T follicular helper cell (primary cell): ENCODE measurements at places on chromosomes 4 and X.

GRCh38 chr4:163548481-163549243, 54.2 kb downstream of the TMA16 start:
- no peak for DNase-seq

- DNase-seq = no peak
Measured at GRCh38 chrX:150761176-150761818, 68.1 kb downstream of the MTMR1 start.

- DNase-seq = no peak
Measured at GRCh38 chrX:147848543-147849443, 62.9 kb upstream of the FMR1 start.

GRCh38 chr4:173365359-173365996, 5.3 kb upstream of the SAP30 start:
- DNase-seq = no peak

GRCh38 chr4:128159967-128160366, 98.9 kb downstream of the LARP1B start:
- no peak for DNase-seq

- no peak for DNase-seq
Measured at GRCh38 chr4:14465507-14465906, 536.8 kb upstream of the CPEB2 start.

GRCh38 chrX:39639871-39640270, 457.9 kb downstream of the BCOR start:
- no peak for DNase-seq

GRCh38 chr4:184383497-184384055, 90.8 kb downstream of the IRF2 start:
- DNase-seq = no peak

- no peak for DNase-seq
Measured at GRCh38 chrX:75156531-75156945, 455 bp upstream of the ABCB7 start.

GRCh38 chrX:65667503-65668376, at the start of gene MSN:
Gene MSN (plus strand): TSS chrX:65667654. CDS start chrX:65667842, 188 bp downstream.
- DNase-seq = peak; percentile 51

DNA sequence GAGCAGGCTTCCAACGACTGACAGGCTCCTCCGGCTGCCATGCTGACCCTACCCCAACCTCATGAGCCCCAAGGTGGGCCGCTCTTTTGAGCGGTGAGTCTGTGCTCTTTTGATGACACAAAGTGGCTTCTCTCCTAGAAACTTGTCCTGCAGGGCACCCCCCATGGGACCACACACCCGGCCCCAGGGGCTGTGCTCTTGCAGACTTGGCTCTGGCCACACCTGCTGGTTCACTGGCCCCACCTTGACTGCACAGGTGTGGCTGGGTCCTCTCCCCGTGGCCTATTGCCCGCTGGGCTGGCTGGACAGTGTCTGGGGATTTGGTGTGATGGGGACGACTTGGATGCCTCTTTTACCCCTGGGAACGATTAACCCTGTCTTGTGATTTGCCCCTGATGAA, 1.5 kb upstream of the CPZ start:
- no peak for DNase-seq

DNA sequence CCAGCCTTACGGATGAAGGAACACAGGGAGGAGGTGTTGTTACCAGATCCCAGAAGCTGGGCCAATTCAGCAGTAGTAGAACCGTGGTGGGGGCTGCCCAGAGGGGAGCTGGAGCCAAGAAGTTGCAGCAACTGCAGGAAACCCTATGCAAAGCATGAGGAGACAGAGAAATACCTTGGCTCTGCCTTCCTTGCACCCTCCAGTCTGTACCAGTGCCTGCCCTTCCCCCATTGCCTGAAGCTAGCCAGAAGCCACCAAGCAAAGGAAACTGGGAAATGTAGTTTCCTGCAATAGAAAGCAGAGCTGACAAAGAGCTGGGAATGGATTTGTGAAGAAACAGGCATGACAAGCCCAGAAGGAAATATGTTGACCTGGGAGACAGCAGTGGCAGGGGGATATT, 108.7 kb upstream of the FUNDC1 start:
- DNase-seq = no peak

GRCh38 chr4:155906554-155907247, 3.2 kb downstream of the TDO2 start:
- no peak for DNase-seq

DNA sequence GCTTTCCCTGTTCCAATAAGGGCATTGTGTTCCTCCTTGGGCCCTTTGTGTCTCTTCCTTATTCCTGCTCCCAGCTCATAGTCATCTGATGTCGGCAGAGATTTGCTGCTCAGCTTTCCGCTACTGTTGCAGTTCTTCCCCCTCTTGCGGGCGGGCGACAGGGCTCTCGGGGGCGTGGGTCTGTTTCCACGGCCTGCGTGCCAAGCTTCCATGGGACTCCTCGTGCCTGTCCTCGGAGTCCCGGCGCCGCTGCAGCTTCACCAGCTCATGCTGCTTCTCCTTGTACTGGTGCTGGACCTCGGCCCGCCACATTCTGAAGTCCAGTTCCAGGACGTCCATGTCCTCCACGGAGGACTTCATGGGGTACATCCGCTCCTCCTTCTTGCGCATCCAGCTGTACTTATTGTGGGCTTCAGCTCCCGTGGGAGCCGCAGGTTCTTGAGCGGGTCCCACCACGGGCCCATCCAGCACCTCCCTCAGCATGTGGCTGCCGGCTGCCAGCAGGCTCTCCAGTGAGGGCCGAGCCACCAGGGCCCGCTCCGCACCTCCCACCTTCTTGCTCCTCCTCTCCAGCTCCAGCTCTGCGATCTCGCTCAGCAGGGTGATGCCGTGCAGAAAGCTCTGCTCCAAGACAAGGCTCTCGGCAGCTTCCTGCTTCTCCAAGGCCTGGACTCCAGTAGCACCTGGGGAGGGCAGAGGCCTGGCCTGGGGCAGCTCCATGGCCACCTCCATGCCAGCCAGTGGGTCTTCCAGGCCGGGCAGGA, 74.1 kb upstream of the UCP1 start:
- DNase-seq = no peak

DNA sequence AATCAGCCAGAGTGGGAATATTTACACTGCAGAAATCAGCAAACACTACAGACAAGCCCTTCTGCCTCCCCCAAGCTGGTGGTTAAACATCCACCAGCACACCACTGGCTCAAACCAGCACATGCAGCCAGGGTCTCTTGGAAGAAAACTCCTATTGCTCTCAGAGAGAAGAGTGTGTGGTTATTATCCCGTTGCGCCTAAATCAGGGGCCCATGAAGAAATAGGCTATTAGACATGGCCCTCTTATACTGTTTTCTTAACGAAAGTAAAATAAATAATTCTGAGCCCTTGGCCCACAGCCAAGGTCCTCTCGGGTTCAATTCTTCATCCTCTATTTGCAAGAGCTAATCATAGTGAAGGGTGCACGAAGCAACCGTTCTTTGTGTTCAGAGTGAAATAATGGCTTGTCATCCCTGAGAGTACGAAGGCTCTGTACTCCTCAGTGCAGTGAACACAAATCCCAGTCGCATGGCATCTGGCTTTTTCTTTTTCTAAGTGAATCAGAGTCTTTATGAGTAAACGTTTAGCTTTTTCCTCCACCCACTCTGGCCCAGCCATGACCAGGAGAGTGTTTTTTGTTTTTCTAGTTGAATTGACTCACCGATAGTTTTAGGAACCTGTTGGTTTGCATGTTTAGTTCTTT, 33.4 kb upstream of the RBM47 start:
- DNase-seq = no peak

DNA sequence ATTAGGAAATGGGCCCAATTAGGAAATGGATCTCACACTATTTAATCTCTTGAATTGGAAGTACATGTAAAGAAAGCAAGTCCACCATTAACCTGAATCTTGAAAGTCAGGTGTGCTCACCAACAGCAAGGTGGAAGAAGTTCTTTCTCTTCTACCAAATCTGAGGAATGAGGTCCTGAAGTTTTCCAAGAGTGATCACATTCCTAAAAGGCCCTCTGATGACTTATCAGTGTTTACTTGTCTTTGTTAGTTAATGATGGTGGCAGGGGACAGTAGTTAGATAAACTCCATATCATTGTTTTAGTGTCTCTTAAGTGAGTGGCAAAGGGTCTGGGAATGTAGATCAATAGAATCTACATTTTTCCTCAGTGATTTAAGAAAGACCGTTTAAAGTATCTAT, 61.3 kb upstream of the APELA start:
- DNase-seq = no peak

DNA sequence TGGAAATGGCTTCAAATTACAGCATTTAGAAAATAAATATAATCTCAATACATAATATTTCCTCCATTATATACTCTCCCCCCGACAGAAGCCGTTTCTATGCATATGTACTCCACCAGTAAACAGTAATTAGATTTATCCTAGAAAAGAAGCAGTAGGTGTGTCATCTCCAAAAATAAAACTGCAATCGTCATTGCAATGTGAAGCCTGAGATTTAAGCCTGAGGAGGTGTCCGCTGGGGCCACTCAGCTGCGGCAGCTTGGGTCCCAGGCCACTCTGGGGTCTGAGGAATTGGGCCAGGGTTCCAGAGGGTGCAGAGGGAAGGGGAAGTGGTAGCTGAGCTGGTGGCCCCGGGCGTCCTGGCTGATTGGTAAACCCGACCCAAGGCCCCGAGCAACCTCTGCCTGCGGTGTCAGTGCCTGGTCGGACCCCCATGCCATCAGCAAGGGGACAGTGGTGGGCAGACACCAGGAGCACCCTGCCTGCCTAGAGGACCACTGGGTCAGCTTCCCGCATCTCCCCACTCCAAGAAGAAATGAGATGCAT, 7.8 kb upstream of the MXD4 start:
- no peak for DNase-seq

GRCh38 chrX:30141966-30142365, 73.4 kb upstream of the MAGEB2 start:
- DNase-seq = no peak

DNA sequence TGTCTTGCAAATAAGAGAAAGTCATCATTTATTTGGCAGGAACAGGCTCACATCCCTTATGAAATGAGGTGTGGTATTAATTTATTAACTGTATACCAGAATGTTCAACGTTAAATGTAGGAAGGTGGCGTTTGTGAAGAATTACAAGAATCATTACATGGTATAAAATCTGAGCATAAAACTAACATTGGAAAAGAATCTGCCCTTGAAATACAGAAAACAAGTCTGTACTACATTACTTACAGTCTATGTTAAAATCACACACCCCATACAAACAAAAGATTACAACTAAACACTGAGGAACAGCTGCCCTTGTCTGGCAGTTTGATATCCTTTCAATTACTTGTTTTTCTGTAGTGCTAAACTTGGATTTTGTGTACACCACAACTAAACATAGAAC, 131.1 kb downstream of the DCHS2 start:
- DNase-seq = no peak
